ENCODE measurements at places on chromosomes 13 and 19.

- peak; percentile 80 for DNase-seq
- H3K27ac ChIP-seq: peak within 1 kb of the TSS; percentile 79
- no peaks in the 10 kb centered on the region for H3K27me3 ChIP-seq
- H3K36me3 ChIP-seq: peaks cover 8% of the 10 kb centered on the region
- H3K4me3 ChIP-seq: peak within 1 kb of the TSS; percentile 83
Observed at GRCh38 chr19:17718947-17719711, at the start of gene MAP1S. Gene MAP1S (plus strand): TSS chr19:17719480. CDS start chr19:17719503, 23 bp downstream.

DNA sequence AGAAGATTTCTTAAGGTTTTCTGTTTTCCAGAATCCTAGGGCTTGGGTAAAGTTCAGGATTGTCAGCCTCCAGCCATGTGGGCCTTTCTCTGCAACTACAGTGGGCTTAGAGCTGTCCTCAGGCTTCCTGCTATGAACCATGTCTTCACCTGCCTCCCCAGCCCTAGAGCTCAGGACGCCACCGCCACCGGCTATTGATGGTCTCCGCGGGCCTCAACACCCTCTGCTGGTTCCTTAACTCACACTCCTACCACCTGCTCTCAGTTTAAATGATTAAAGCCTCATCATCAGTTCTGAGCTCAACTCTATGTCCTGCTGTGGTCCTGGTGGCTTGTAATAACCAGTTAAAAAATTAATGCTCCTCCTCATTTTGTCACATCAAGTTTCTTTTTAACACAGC, 221.0 kb downstream of the EFNB2 start:
- H3K4me3 ChIP-seq: no peak overlapping the region
- no peak overlapping the region for H3K27ac ChIP-seq
- H3K4me1 ChIP-seq: peaks cover 11% of the 10 kb centered on the region
- DNase-seq: no peak

DNA sequence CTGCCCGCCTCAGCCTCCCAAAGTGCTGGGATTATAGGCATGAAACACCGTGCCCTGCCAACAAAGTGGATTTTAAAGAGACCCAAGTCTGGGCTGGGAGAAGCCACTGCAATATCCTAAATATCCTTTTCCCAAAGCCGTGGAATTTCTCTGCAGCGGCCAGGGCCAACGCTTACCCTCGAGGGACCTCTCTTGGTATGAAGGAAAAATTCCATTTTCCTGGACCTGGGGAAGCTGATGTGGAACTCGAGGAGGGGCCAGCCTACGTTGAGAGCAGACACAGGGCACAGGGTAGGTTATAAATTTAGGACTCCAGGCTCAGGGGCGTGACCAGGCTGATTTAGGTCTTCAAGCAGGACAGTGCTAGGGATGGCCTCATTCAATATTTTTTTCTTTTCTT, 17.7 kb upstream of the UPF1 start:
- no peaks in the 10 kb centered on the region for H3K36me3 ChIP-seq
- H3K27ac ChIP-seq: no peak overlapping the region
- DNase-seq: no peak
- no peak overlapping the region for H3K4me3 ChIP-seq
- H3K4me1 ChIP-seq: no peaks in the 10 kb centered on the region
- H3K27me3 ChIP-seq: peaks cover 21% of the 10 kb centered on the region

DNA sequence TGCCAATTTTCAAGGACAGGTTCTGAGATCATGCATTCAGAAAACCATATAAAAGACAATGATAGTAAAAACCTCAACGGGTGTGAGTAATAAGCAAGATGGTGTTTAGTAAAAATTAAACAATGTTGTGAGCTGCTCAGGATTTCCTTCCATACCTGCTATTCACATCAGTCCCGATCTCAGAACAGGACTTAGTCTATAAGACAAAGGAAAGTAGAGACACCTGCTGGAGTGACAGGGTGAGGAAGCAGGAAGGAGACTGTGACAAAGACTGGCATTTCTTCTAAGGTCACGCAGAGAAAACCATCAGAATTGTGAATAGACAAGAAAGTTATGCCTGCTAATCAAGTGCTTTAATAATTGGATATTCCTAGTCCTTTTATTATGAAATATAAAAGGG, 648.0 kb downstream of the DACH1 start:
- H3K4me1 ChIP-seq: peaks cover 6% of the 10 kb centered on the region
- no peak overlapping the region for H3K27ac ChIP-seq
- no peaks in the 10 kb centered on the region for H3K27me3 ChIP-seq
- no peak for DNase-seq
- H3K4me3 ChIP-seq: no peak overlapping the region

- H3K4me1 ChIP-seq: peaks cover 18% of the 10 kb centered on the region
- H3K36me3 ChIP-seq: no peaks in the 10 kb centered on the region
- no peak overlapping the region for H3K4me3 ChIP-seq
- H3K27ac ChIP-seq: peak overlapping the region; percentile 67
Observed at GRCh38 chr19:2507109-2507508, 31.2 kb downstream of the GADD45B start.

DNA sequence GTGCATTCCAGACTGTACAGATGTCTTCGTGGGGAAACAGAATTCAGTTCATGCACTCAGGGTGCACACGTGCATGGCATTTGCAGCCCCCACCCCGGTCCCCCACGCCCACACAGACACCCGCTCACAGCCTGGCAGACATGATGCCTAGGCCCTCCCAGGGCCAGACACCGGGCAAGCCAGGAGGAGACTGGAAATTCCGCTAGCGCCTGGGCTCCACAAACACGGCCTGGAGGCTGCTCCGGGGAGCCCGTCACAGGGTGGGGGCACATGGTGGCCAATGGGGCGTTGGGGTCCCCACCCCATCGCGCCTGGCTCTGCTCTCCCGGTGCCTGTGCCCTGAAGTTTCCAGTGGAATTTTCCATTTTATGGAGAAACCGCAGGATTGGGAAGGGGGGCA, 3.6 kb downstream of the CILP2 start:
- no peak for DNase-seq
- peaks cover 6% of the 10 kb centered on the region for H3K27me3 ChIP-seq
- H3K4me1 ChIP-seq: peaks cover 14% of the 10 kb centered on the region
- H3K36me3 ChIP-seq: no peaks in the 10 kb centered on the region

DNA sequence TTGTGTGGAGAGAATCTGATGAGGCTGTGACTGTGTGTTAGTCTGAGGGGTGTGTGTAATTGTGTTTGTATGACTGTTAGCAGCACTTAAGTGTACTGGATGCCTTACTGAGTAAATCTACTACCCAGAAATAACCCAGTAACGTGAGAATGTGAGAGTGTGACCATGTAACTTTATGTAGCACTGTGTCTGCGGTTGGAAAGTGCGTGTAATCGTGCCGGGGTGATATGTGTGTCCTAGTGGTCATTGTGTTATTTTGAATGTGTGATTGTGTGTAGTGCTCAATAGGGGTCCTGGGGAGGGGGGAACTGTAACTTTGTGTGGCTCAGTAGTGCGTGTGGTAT, 550 bp downstream of the ZNF383 start:
- H3K4me1 ChIP-seq: peaks cover 18% of the 10 kb centered on the region
- peak overlapping the region; percentile 90 for H3K27ac ChIP-seq
- peak overlapping the region; percentile 91 for H3K4me3 ChIP-seq
- H3K27me3 ChIP-seq: no peaks in the 10 kb centered on the region
- no peak for DNase-seq
- H3K36me3 ChIP-seq: peaks cover 15% of the 10 kb centered on the region

DNA sequence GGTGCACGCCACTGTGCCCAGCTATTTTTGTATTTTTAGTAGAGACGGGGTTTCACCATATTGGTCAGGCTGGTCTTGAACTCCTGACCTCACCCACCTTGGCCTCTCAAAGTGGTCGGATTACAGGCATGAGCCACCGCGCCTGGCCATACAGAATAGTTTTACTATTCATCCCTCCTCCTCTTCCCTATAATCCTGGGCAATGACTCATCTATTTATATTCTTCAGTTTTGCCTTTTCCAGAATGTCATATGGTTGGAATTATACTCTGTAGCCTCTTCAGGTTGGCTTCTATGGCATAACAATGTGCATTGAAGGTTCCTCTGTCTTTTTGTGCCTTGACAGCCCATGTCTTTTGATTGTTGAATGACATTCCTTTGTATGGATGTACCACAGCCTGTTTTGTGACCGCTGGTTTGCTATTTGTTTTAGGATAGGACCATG, 22.2 kb upstream of the LRP3 start:
- no peak overlapping the region for H3K4me3 ChIP-seq
- H3K4me1 ChIP-seq: peaks cover 22% of the 10 kb centered on the region
- peaks cover 14% of the 10 kb centered on the region for H3K36me3 ChIP-seq

DNA sequence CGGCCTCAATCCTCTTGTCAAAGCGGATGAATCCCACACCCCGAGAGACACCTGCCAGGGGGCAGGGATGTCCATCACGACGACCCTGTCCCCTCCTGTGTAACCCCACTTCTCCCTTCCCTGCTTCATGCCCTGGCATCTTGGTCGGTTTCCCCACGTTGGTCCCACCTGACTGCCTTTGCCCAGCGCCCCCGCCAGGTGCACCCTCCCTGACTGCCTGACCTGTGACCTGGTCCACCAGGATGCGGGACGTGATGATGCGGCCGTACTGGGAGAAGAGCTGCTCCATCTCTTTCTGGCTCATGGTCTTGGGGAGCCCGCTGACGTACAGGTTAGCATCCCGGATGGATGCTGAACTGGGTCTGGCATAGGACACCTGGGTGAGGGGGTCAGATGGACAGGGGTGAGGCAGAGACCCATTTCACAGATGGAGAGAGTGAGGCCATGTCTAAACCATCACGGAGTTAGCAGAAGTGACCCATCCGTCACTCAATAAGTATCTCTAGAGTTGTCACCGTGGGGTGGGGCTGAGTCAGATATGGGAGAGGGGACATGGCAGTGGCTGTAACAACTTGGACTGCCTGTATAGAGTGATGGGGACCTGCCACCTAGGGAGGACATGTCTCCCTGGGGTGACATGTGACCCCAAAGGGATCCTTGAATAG, 22.5 kb downstream of the ELAVL3 start:
- no peak overlapping the region for H3K4me3 ChIP-seq
- DNase-seq: no peak
- H3K4me1 ChIP-seq: peaks cover 1% of the 10 kb centered on the region
- no peaks in the 10 kb centered on the region for H3K36me3 ChIP-seq
- H3K27me3 ChIP-seq: peaks cover 6% of the 10 kb centered on the region

GRCh38 chr13:98312606-98313005, 135.5 kb upstream of the RNF113B start:
- peaks cover 26% of the 10 kb centered on the region for H3K4me1 ChIP-seq
- DNase-seq: no peak
- H3K27ac ChIP-seq: peak overlapping the region; percentile 59
- peaks cover 8% of the 10 kb centered on the region for H3K36me3 ChIP-seq

All from mesothelial cell of epicardium (in vitro differentiated cells).